ENCODE measurements at places on chromosomes 1 and 21. TPM values are rescaled to one million over a fixed set of nuclear protein-coding genes. Genes with fewer than 3 reads are reported as not detected.

Gene DNAH14
- polyA plus RNA-seq: 5.1 TPM

Gene OR10J1
- polyA plus RNA-seq: not detected

Gene STYXL2
- polyA plus RNA-seq: 0.10 TPM

Gene RIIAD1
- polyA plus RNA-seq: 7.2 TPM

Gene EFNA3
- polyA plus RNA-seq: 34.9 TPM

Gene CFHR2
- polyA plus RNA-seq: not detected

Gene TRIM45
- polyA plus RNA-seq: 5.0 TPM

Gene ESRRG
- polyA plus RNA-seq: 4.4 TPM

Gene HAX1
- polyA plus RNA-seq: 200 TPM

DNA sequence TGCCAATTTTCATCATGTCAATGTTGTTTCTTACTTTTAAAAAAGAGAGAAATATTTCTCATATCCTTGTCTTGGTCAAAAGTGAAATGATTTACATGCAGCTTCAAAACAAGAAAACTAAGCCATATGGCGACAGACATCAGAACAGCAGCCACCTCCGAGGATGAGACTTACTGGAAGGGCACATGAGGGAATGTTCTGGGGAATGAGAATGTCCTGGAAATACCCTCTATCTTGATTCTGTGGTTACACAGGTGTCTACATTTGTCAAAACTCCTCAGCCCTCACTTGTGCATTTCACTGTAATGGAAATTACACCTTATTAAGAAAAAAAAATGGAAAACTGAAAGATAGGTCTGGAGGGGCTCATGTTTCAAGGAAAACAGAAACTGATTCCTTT, 14.2 kb upstream of the ECE1 start:
- DNase-seq: no peak

- DNase-seq: no peak
Observed at GRCh38 chr1:229869240-229869639, 197.8 kb upstream of the GALNT2 start.

- no peak for DNase-seq
Observed at GRCh38 chr1:20047096-20047495, 22.9 kb upstream of the PLA2G5 start.

- no peak for DNase-seq
Observed at GRCh38 chr1:40185951-40186864, 25.0 kb downstream of the RLF start.

- DNase-seq: no peak
Observed at GRCh38 chr1:108080448-108080847, 115.5 kb upstream of the VAV3 start.

DNA sequence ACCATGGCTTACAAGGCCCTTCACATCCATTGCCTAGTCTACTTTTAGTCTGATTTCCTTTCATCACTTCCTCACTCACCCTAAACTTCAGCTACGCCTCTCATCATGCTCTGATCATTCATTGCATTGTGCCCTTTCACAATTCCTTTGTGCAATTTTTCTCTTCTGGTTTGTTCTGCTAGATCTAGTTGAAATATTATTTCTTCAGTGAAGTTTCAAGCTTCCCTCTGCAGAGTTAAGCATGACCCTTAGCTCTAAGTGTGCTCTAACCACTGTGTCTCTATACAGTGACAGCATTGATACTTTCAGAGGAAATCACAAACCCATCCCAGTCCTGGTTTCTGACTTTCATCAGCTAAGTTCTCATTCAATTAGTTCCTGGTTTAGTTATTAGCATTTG, 166.1 kb downstream of the PLA2G4A start:
- DNase-seq: no peak

DNA sequence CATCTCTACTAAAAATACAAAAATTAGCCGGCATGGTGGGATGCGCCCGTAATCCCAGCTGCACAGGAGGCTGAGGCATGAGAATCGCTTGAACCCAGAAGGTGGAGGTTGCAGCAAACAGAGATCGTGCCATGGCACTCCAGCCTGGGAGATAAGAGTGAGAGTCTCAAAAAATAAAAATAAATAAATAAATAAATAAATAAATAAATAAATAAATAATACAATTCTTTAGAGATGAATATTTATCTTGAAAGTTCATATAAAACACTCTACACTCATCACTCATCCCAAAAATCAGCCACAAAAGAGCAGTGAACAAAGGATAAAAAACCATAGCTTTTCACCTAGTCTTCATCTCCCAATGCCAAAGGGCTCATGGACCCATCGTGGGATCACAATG, 162.2 kb upstream of the C8B start:
- no peak for DNase-seq

Measured in brain (organoid and tissue), 16 donors.